Thymus (tissue), 14 donors: ENCODE measurements at places on chromosomes 5 and 9. TPM values are rescaled to one million over a fixed set of nuclear protein-coding genes. Genes with fewer than 3 reads are reported as not detected.
A peak's percentile ranks its signal among the peaks of the same experiment; 100 is the strongest.

Gene TBC1D9B
- total RNA-seq: 13.9 TPM

Gene CDH12
- 0.09 TPM for total RNA-seq

Gene LCN12
- total RNA-seq: 4.2 TPM

Gene HMCN2
- total RNA-seq: 0.90 TPM

Gene ADAMTS16
- 0.14 TPM for total RNA-seq

DNA sequence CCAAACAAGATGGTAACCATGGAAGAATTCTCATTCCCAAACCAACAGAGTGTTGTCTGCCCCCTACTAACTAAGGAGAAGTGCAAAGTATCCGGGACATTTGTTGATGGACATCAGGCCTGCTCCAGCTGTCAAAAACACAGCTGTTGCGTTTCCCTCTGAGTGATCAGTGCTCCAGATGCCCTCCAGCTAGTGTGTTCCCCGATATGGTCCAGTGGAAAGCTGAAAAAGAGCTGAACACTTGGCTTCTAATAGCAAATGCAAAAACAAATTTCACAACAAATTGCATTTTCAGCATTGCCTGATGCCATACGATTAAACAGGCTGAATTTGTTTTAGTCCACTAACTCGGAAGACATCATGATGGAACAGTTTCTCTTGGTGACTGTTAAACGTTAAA lies 1398.7 kb downstream of the PTPRD start:
- no peak for DNase-seq

- no peak for DNase-seq
Measured at GRCh38 chr5:72179816-72180440, 72.7 kb downstream of the MAP1B start.

GRCh38 chr9:120390637-120391190 lies 189.3 kb downstream of the CDK5RAP2 start:
- DNase-seq: no peak

- DNase-seq: no peak
Measured at GRCh38 chr5:171494452-171495121, 75.1 kb downstream of the FGF18 start.

GRCh38 chr9:134598884-134599245 lies 42.7 kb upstream of the COL5A1 start:
- DNase-seq: no peak

DNA sequence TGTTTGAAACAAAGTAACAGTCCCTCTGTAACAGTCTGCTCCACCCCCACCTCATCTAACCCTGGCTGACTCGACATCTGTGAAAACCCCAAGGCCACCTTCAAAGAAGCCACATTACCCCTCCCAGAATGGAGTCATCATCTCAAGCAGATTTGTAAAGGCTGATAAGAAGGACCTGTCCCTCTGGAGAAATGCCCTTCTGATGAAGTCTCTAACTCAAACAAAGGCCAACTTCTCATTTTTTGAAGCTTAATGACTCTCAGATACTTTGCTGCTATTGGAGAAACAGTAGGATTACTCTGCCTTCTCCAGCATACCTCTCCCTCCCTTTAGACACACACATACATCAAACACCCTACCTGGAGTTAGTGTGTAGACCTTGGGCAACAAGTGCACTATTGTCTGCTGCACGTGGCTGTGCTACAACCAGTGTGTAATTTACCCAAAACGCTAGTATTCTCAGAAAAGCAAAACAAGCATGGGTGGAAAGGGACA lies 5.3 kb upstream of the SUSD1 start:
- DNase-seq: peak; percentile 27

- no peak for DNase-seq
Measured at GRCh38 chr9:87528969-87529368, 31.3 kb downstream of the DAPK1 start.

DNA sequence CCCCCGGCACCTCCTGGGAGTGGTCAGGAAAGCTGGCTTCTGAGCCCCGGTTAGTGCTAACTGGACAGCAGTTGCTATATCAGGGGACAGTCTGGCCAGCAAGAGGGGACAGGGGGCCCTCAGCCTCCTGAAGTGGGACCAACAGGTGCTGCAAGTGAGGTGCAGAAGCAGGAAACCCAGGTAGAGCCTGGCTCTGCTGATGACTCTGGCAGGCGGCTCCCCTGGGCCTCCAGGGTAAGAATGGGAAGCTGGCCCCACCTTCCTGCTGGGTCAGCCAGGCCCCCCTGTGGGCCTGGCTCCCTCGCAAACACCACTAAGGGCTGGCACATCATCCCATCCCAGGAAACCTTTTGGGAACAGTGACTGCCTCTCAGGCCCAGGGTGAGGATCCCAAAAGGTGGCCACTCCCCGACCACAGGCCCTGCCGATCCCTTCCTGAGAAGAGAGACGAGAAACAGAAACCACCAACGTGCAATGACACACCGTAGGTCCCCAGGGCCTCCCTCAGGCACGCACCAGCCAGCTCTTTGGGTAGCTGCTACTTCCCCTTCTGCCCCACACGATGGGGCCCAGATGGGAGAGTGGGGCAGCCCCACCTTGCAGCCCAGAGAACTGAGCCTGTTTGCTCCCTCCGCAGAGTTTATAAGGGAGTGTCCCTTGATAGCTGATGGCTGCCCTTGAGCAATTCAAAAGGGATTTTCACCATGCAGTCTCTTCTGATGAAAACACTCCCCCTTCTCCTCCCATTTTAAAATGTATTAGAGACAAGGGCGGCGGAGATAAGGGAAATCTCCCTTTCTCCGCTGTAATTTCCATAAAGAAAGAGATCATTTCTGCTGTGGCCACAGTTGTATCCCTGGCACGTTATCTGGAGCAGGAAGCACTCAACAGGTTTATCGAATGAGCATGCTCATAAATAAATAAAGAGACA lies 76.8 kb downstream of the STK10 start:
- DNase-seq: peak; percentile 55

- DNase-seq: no peak
Measured at GRCh38 chr9:134536931-134537330, 104.7 kb upstream of the COL5A1 start.

- no peak for DNase-seq
Measured at GRCh38 chr9:80359941-80360881, 788.4 kb downstream of the TLE4 start.

DNA sequence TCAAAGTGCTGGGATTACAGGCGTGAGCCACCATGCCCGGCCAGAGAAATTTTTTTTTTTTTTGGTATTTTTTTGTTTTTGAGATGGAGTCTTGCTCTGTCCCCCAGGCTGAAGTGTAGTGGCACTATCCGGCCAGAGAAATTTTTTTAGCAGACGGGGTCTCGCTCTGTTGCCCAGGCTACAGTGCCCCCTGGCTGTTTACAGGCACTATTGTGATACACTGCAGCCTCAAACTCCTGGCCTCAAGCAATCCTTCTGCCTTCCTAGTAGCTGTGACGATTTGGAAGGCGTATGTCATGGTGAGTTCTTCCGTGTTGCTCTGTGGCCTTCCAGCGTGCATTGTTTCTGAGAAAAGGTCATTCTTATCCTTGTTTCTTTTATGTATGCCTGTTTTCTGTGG lies 47.5 kb downstream of the CNOT6 start:
- DNase-seq: no peak

GRCh38 chr5:484556-484955 lies 39.7 kb downstream of the SLC9A3 start:
- DNase-seq: no peak

DNA sequence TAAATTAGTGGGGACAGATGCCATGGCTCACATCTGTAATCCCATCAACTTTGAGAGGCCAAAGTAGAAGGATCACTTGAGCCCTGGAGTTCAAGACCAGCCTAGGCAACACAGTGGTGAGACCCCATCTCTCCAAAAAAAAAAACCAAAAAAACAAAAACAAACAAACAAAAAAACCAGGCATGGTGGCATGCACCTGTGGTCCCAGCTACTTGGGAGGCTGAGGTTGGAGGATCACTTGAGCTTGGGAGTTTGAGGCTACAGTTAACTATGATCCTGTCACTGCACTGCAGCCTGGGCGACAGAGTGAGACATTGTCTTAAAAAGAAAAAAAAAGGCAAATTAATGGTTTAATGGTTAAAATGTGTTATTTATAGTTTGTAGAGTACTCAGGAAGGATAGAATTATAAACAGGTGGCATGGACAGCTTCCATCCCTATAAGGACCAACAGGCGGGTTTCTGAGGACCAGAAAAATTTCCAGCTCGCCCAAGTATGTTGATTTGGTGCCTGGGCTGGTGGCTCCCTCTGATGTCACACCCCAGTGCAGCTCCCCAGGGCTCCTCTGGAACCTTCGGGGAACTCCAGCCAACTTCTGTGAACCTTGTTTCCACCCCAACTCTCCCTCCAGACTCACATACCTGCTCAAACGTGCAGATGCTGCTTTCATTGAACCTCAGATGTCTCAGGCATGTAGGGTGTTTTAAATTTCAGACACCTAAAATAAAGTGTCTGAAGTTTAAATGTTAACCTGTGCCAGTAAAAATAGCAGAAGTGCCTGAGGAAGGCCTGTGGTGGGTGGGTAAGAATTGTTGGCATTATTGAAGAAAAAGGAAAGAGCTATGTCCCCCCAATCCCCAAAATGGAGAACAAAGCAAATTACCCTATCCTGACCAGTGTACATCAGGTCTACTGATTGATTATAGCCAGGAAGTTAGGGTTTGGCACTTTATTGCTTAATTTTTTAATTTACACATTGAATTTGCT lies 69.0 kb downstream of the TRIO start:
- no peak for DNase-seq

DNA sequence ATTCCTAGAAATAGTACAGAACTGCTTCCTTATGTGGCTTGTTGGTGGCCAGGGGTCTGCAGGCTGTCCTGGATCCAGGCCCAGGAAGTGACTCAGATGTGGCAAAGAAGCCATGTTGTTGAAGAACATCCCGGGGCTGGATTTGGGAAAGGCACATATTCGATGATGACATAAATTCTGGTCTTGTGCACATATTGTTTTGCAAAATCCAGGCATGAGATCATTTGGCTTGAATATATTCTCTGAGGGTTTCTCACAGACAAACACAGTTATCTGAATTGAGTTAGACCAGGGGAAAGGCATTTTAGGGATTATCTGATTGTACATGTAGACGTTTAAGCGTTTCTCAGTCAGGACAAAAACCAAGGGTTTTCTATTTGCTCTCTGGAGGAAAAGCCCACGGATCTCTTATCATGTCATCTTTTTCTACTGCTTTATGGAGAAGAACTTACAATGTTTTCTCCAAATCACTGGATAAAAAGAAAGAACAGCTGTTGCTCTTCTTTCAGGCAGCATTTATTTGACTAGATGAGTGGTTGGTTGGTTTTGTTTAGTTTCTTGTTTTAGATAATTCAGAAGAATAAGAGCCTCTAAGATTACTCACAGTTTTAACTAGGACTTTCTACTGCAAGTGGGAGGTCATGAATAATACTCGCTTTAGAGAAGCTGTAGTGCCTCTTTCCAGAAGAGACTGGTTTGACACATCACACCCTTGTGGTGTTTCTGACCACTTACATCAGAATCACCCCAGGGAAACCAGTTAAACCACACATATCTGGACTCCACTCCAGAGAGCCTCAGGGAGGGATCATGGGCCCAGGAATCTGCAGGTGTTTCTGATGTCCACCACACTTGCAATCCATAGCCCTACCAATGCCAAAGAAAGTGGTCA lies 29.5 kb upstream of the LHFPL2 start:
- DNase-seq: no peak

DNA sequence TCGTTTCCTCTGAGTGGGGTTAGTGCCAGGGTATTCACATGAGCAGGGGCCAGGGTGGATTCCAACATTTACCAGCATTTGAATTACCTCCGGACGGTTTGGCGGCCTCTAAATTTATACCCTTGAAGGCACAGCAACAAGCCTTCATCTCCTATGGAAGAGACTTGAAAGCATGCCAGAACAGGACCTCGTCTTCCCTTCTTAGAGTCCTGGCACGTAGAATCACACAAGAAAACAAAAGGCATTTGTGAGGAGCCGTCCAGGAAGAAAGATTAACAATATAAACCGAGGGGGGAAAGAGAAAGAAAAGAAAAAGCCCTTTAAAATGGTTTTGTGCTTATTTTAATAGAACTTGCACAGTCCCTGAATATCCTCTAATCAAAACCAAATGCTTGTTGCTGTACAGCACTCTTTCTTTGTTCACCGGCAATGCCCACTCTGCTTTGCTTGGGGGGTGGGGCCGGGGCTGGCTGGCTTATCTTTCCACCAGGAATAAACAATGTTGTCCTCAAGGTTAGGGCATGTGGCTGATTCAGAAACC lies 575.8 kb upstream of the ZNF462 start:
- DNase-seq: no peak

- DNase-seq: no peak
Measured at GRCh38 chr9:91840469-91840868, 109.6 kb downstream of the ROR2 start.

DNA sequence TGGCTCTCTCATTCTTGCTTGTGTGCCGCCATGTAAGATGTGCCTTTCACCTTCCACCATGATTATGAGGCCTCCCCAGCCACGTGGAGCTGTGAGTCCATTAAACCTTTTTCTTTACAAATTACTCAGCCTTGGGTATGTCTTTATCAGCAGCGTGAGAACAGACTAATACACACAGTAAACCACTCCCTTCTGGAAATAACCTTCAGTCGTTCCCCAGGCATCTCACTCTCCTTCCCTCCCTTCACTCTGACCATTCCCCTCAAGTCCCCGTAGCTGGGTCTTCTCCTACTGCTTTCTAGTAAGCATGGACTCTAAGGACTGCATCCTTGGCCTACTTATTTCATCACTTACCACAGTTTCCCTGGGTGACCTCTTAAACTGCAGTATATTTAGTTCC lies 493.9 kb downstream of the CCDC171 start:
- DNase-seq: no peak

DNA sequence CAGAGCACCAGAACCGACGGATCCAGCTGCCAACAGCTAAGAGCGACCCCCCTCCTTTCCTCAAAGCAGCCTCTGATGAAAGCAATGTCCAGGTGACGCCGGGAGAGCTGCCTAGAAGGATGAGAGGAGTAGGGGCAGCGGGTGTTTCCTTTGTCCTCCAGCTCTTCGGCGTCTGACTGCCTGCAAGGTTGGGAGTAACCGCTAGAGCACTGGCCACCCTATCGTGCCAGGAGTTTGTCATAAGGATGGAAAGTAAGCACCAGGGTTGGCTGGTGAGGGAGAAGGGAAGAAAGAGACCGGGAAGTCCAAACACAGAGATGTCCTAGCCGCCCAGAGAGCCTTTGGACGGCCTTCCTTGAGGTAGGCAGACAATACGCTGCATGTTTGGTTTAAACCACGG lies 10.8 kb downstream of the MRPL36 start:
- no peak for DNase-seq

- DNase-seq: no peak
Measured at GRCh38 chr5:83142526-83142925, 65.2 kb downstream of the XRCC4 start.

- DNase-seq: no peak
Measured at GRCh38 chr5:2996248-2996647, 244.8 kb upstream of the IRX2 start.

- DNase-seq: no peak
Measured at GRCh38 chr9:268616-269015, 54.0 kb downstream of the DOCK8 start.
